ENCODE measurements at places on chromosomes 16 and 17.

- DNase-seq, result no peak
These were observed 55.1 kb downstream of the ZNRF1 start for GRCh38 chr16:75053791-75054555.

GRCh38 chr16:35908942-35909341 lies 2449.5 kb downstream of the TP53TG3F start:
- DNase-seq, result no peak

GRCh38 chr17:81608605-81609004 lies 28.3 kb downstream of the NPLOC4 start:
- no peak for DNase-seq

DNA sequence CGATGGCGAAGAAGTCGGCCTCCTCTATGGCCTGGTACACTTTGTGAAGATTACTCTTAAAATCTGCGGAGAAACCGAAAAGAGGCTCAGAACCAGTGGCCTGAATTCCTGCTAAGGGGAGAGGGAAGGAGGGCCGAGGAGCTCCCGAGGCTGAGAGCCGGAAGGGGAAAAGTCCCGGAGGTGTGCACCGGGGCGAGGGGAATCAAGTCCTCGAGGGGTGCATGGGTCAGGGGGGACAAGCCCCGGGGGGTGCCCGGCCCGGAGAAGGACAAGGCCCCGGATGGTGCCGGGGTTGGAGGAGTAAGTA lies 495 bp downstream of the PARN start:
- DNase-seq, result no peak

- DNase-seq, result no peak
These were observed 7.4 kb downstream of the PHOSPHO1 start for GRCh38 chr17:49223168-49223516.

DNA sequence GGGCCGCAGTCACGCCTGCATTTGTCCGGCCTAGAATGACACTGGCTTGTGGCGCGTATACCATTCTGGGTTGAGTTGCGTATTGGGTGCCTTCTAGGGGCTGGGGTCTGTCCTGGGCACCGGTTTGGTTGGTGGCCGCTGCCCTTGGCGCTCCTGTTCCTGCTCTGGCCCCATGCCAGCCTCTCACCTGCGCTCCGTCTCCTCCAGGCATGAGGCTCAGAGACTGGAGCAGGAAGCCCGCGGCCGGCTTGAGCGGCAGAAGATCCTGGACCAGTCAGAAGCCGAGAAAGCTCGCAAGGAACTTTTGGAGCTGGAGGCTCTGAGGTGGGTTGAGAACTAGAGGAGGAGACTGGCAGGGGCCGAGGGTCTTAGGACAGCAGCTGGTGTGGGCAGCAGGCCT lies 17.4 kb downstream of the CDIPT start:
- DNase-seq, result no peak
